ENCODE measurements at places on chromosomes 1 and 21.
A peak's percentile ranks its signal among the peaks of the same experiment; 100 is the strongest.

DNA sequence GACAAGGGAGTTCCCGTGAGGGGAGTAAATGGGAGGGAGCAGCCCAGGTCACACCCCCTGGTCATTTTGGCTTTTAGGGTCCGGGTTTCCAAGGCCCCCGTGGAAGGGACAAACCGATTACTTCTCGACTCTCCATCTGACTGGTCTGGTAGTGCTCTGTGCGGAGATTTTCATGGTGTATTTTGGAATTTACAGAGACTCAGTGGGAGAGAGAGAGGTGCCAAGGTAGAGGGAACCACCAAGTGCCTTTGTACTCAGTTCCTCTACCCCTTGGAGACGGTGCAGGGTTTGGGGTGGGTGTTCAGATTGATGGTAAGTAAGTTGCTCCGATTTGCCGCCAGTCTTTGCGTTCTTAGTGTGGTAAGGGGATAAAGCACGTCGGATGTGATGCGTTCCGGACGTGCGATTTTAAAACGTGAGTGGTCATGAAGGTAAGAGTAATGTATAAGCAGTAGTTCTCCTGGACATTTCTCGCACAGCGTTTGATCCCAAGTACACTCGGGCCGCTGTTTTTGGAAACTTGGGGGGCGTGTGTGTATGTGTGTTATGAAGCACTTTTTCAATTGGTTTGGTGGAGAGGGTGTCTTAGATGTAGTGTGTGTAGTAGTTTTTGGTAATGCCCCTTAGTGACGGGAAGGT, 682 bp downstream of the SUCO start:
- DNase-seq: peak; percentile 69

DNA sequence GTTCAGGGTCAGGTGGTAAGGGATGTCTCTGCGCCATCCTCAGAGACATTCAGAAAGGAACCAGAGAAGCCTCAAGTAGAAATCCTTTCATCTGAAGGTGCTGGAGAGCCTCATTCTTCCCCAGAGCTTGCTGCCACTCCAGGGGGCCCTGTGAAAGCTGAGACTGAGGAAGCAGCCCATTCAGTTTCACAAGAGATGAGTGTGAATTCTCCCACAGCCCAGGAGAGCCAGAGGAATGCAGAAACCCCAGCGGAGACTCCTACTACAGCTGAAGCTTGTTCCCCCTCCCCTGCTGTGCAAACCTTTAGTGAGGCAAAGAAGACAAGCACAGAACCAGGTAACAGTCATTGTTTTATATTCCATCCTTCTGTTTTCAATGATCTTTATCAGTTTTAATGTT, 38.7 kb downstream of the ZBTB40 start:
- DNase-seq: no peak

DNA sequence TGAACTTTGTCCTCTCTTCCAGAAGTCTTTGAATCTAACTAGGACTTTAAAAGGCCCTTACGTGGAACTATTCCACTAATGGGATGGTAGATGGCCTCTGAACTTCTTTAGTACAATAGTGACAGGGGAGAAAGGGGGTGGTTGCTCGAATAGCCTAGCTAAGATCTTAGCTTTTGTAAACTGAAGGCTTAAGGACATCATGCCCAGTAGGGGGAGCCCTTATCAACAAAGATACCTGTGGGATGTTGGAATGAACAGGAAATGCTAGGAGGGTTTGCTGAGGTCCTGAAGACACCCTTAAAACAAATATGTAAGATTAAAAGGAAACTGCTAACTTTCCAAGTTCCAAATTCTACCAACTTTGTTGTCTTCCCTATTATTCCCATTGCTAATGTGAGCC, 33.2 kb downstream of the NHLH2 start:
- peak; percentile 24 for DNase-seq

- no peak for DNase-seq
Observed at GRCh38 chr1:55700359-55701130, 485.4 kb upstream of the USP24 start.

DNA sequence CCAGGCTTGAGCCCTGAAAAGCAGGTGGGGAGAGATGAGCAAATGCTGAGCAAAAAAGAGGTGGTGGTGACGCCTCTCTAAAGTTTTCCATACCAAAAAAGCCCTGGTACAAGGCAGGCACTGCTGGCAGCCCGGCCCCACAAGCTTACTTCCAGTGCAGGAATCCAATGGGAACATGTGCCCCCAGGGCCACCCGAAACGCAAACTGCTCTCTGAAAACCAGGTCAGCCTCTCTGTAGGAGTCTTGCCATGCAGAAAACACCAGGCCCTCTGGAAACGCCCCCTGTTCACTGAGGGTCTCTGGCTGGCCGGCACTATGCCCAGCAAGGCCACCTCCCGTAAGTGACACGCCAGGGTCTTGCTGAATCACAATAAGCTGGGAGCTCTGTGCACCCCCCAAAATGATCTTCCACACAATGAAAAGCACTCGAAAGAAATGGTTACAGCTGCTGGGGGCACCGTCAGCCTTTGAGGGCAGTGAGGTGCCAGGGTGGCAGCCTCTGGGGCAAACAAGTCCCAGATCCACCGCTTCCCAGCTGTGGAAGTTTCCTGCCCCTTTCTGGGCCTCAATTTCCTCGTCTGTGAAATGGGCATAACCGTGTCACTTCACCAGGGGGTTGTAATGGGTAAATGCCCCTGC, 170.5 kb downstream of the TOMM20 start:
- DNase-seq: no peak

GRCh38 chr1:185439727-185440415, 122.8 kb upstream of the IVNS1ABP start:
- DNase-seq: no peak

DNA sequence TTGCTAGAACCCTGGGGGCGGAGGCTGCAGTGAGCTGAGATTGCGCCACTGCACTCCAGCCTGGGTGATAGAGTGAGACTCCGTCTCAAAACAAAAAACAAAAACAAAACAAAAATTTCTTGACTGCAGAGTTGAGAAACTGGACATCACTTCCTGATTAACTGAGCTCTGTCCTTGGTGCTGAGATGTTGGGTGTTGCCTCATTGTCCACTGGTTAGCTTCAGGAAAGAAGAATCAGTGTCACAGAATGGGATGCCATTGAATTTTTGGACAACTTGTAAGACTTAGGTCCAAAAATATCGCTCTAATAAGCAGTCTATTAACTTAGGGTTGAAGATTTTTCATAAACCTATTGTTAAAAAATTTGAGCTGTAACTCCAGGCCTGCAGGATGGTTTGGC, 23.8 kb upstream of the KCNA10 start:
- DNase-seq: no peak

DNA sequence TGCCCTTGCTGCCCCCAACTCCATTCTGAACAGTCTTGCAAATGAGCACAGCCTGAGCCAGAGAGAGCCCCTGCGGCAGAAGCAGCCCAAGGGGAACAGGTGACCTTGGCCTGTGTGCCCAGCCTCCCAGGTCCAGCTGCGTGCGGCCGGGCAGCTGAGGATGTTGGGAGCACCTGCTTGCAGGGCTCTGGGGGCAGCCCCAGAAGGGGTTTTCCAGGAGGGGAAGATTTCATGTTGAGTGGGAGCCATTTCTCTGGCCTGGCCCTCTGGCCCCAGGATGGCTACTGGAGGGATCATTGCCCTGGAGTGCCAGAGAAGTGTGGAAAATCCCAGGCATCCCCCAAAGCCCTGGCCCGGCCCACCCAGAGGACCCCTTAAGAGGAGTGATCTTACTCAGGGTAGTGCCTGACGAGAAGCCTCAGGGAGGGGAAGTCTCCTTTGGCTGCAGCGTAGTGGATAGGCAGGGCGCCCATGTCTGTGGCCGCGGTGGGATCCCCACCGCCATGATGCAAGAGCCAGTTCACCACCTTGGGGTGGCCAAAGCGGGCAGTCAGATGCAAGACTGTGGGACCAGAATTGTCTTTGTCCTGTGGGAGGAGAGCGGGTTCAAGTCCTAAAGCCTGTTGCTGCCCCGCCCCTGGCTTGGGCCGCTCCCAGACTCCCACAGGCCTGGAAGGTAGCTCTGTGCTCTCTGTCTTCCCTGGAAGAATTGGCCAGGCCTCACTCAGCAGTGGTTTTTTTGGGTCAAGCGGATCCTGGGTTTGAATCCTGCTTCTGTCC, 20.6 kb upstream of the RNU1-4 start:
- DNase-seq: no peak

DNA sequence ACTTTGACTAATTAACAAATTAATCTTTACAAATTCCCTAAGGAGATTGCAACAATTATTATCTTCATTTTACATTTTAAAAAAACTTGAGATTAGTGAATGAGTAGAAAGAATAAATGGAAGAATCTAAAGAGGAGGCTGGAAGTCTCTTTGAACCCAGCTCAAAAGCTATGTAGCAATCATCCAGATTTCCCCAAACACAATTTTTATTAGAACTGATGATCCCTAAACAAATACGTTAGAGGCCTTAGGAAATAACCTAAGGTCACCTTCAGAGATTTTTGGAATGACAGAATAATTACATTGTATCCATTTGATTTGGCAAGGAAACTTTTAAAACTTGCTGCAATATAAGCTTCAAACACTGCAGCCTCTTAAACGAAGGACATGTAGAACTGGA, 242.4 kb upstream of the LYPLAL1 start:
- DNase-seq: no peak

GRCh38 chr1:113984710-113985109, 5.4 kb downstream of the OLFML3 start:
- no peak for DNase-seq

GRCh38 chr1:39395357-39395831, 96.0 kb upstream of the BMP8A start:
- no peak for DNase-seq
